Activated naive CD8-positive, alpha-beta T cell treated with anti-CD3 and anti-CD28 coated beads for 36 hours (primary cell): ENCODE measurements at places on chromosomes 5 and 9. TPM values are rescaled to one million over a fixed set of nuclear protein-coding genes. Genes with fewer than 3 reads are reported as not detected.
A peak's percentile ranks its signal among the peaks of the same experiment; 100 is the strongest.

Gene PCDHGB7
- total RNA-seq: not detected

Gene TAF11L5
- not detected for total RNA-seq

DNA sequence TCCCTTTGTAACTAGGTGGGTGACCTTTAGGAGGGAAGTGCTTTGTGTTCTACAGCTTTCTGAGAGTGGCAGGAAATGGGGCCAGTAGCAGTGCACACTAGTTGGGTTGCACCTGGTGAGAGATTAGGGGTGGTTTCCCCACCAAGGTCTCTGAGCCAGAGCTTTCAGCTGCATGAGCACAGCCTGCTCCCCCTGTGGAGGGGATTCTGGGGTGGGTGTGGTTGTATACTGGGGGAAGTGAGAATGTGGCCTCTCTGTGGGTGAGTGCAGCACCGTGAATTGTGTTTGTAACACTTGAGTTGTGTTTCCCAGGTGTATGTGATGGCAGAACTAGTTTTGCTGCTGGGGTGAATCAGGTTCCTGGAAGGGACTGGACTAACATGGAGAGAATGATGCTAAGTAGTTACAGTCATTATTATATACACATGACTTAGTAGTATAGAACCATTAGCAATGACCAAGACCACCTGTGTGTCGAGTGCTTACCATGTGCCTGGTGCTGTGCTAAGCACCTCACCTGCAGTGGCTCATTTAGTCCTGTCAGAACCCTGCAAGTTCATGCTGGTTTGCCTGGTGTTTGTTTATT, 11.8 kb upstream of the CXXC5 start:
- H3K4me3 ChIP-seq: peak overlapping the region; percentile 48
- peaks cover 39% of the 10 kb centered on the region for H3K4me1 ChIP-seq
- peak; percentile 77 for DNase-seq
- H3K27me3 ChIP-seq: no peaks in the 10 kb centered on the region
- H3K27ac ChIP-seq: peak overlapping the region; percentile 90
- H3K36me3 ChIP-seq: peaks cover 3% of the 10 kb centered on the region

GRCh38 chr5:127353327-127353726, 62.7 kb downstream of the MEGF10 start:
- peaks cover 12% of the 10 kb centered on the region for H3K27me3 ChIP-seq
- no peak overlapping the region for H3K4me3 ChIP-seq
- H3K4me1 ChIP-seq: no peaks in the 10 kb centered on the region
- no peaks in the 10 kb centered on the region for H3K36me3 ChIP-seq
- DNase-seq: no peak

DNA sequence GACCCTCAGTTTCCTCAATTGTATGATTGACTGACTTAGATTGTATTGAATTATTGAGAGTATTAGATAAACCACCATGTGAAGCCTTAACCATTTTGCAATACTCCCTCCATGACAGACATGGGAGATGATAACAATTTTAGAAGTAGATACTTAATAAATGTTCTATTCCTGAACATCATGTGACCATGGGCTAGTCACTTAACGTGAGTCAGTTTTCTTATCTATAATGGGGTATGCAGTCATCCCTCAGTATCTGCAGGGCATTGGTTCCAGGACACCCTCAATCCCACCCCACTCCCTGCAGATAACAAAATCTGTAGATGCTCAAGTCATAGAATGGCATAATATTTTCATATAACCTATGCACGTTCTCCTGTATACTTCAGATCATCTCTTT, 31.0 kb downstream of the SNX18 start:
- H3K4me3 ChIP-seq: no peak overlapping the region
- no peak overlapping the region for H3K27ac ChIP-seq
- peaks cover 5% of the 10 kb centered on the region for H3K4me1 ChIP-seq
- no peak for DNase-seq
- peaks cover 6% of the 10 kb centered on the region for H3K36me3 ChIP-seq

DNA sequence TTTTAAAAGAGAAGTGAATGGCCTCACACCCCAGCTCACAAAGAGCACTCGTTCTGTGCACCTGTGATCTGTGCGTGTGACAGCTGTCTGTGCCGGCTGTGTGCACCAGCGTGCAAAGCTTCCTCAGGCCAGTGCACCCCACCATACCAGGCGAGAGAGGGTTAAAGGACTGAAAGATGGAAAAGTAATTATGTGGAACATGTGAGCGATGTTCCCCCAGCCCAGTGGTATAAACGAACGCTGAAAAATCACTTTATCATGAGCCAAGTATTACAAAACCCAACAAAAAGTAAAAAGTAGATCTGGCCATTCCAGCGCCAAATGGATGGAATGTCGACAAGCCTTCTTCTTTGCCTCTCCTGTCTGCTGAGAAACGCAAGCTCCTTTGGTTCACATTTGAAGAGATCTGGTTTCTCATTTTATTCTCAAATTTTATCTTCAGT, 53.7 kb downstream of the IPPK start:
- no peaks in the 10 kb centered on the region for H3K4me1 ChIP-seq
- H3K4me3 ChIP-seq: no peak overlapping the region
- H3K36me3 ChIP-seq: peaks cover 18% of the 10 kb centered on the region
- peak overlapping the region; percentile 39 for H3K27ac ChIP-seq
- DNase-seq: no peak
- H3K27me3 ChIP-seq: no peaks in the 10 kb centered on the region

DNA sequence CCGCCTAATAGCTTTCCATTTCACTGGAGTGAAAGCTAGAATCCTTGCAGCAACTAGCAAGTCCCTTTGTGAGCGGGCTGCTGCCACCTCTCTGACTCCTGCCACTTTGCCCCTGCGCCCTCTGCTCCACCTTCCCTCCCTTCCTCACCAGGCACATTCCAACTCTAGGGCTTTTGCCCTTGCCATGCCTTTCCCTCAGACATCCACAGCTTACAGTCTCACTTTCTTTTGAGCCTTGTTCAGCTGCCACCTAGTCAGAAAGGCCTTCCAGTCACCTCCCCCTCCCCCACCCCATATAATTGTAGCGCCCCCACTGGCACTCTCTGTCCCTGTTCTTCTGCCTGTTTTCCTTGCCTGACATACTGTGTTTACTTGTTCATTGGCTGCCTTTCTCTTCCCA, 31.0 kb downstream of the CYSTM1 start:
- H3K27ac ChIP-seq: peak overlapping the region; percentile 31
- no peak overlapping the region for H3K4me3 ChIP-seq
- no peak for DNase-seq

- DNase-seq: no peak
- H3K27ac ChIP-seq: no peak overlapping the region
- peaks cover 2% of the 10 kb centered on the region for H3K4me1 ChIP-seq
- H3K36me3 ChIP-seq: peaks cover 3% of the 10 kb centered on the region
Observed at GRCh38 chr9:98356953-98357690, 101.7 kb upstream of the TBC1D2 start.

DNA sequence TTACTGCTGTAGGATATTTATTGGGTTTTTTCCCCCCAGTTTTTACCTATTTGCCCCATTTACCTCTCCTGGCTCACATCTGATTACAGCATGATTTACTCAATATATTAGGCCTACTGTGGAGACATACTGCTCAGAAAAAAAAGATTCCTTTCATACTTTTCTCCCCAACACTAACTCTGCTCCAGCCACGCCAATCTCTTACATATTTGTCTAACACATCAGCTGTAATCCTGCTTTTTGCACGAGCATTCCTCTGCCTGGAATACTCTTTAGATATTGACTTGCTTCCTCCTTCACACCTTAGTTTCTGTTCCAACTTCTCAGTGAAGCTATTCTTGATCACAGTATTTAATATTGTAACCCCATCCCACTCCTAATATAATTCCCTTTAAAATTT, 158.1 kb upstream of the VCAN start:
- no peak overlapping the region for H3K27ac ChIP-seq
- no peaks in the 10 kb centered on the region for H3K4me1 ChIP-seq
- no peaks in the 10 kb centered on the region for H3K27me3 ChIP-seq
- H3K4me3 ChIP-seq: no peak overlapping the region
- DNase-seq: no peak
